ENCODE measurements at places on chromosomes 2 and 18.

DNA sequence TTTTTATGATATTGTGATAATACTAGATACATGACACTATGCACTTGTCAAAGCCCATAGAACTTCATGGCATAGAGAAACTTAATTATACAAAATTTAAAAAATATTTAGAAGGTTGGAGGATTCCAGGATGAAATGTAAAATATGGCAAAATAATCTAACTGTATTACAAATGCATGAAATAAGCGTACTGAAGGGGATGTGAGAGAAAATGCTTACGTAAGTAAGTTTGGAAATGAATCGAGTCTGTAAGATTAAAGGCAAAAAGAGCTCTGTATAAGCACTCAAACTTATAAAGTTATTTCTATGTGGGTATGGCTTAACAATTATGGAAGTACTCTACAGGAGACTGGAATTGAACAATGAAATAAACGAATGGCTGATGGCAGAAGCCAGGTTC lies 13.4 kb upstream of the CDC42EP3 start:
- no peak for DNase-seq

DNA sequence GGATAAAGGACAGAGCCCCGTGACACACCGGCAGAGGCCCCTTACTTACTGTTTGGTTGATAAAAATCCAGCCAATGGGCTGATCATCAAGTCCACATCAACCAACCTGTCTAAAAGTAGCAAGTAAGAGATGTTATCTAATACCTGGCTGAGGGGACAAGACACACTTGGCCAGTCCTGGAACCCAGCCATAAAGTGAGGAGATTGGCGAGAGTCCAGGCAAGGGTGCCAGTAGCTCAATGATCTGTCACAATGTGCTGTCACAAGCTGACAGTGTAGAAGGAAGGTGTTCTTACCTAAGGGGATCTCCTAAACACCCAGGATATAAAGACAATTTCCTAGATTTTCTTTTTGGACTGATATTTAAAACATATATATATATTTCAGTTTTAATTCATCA lies 61.7 kb upstream of the IL1R2 start:
- no peak for DNase-seq

- no peak for DNase-seq
These were observed at the start of gene FIGLA for GRCh38 chr2:70790136-70790828. FIGLA (minus strand) TSS chr2:70790643; CDS start chr2:70790638, 5 bp downstream.

- no peak for DNase-seq
These were observed 362.5 kb downstream of the ERBB4 start for GRCh38 chr2:212176151-212176550.

DNA sequence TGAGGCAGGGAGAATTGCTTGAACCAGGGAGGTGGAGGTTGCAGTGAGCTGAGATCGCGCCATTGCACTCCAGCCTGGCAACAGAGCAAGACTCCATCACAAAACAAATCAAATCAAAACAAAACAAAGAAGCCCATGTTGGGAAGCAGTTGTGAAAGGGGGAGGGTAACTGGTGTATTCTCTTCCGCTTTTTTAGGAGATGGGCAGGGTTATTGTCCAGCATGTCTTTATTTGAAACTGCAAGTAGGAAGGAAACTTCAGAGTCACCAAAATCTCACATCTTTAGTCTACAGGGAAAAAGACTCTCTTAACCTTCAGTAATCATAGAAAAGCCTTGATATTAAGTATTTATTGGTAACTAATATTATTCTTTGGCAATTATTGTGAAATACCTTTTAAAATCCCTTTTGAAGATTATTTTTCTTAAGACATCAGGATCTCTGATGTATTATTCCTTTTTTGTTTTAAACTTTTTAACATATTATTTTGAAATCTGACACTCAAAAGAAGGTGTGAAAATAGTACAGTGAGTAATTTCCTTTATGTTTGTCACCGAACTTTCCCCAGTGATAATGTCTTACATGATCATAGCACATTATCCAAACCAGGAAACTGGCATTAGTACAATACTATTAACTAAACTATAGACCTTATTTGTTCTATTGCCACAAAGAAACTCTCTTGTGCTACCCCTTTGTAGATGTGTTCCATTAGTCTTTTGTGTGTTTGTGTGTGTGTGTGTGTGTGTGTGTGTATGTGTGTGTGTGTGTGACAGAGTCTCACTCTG lies 84.3 kb upstream of the LTBP1 start:
- peak; percentile 20 for DNase-seq

GRCh38 chr2:168075446-168075845 lies 171.9 kb downstream of the STK39 start:
- DNase-seq: no peak

DNA sequence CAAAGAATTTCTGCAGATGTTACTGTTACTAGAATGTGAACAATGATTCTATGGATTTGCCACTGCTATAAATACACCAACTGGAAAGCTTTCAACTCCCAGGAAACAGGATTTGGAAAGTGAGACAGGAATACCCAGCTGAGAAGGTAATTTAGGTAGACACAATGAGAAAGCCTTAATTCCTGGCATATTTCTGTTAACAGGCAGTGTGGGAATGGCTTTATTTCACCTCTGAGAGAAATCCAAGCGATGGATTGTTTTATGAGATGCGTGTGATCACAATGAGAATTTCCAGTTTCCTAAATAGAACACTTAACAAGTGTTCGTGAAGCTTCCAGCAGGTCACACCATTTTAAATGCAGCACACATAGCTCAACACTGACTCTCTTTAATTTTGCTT lies 133.0 kb downstream of the SLC8A1 start:
- no peak for DNase-seq
